Stimulated activated CD8-positive, alpha-beta memory T cell treated with anti-CD3 and anti-CD28 coated beads, Interleukin-15, amount 100 ng/mL, for 48 hours (primary cell): ENCODE measurements at places on chromosomes 6 and 20.

DNA sequence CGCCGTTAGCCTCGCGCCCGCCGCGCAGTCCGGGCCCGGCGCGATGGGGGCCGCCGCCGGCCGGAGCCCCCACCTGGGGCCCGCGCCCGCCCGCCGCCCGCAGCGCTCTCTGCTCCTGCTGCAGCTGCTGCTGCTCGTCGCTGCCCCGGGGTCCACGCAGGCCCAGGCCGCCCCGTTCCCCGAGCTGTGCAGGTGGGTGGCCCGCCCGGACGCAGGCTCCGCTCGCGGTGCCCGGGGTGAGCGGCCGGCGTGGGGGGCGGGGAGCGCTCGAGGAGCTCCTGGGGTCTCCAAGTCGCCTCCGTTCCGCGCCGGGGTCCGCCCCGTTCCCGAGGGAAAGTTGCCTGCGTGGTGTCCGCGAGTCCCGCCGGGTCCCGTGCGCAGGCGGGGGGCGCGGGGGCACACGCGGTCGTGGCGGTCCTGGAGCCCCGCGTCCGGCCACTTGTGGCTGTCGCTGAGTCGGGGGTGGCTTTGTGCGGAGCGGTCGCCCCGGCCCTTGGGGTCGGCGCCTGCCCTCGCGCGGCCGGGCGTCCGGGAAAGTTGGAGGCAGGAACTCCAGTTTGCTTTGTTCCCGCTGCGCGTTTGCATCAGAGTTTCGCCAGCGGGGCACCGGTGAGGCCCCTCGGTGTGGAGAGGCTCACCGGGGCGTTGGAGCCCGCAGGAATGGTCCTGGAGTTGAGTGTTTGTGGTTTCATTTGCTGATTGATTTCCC lies 476 bp downstream of the IGF2R start:
- no peak for DNase-seq

- DNase-seq = no peak
These were observed 110.2 kb downstream of the SOBP start for GRCh38 chr6:107600121-107600520.

- no peak for DNase-seq
These were observed 77.3 kb downstream of the DNAAF9 start for GRCh38 chr20:3330046-3330741.

- no peak for DNase-seq
These were observed 16.3 kb downstream of the RBM24 start for GRCh38 chr6:17297271-17298080.

DNA sequence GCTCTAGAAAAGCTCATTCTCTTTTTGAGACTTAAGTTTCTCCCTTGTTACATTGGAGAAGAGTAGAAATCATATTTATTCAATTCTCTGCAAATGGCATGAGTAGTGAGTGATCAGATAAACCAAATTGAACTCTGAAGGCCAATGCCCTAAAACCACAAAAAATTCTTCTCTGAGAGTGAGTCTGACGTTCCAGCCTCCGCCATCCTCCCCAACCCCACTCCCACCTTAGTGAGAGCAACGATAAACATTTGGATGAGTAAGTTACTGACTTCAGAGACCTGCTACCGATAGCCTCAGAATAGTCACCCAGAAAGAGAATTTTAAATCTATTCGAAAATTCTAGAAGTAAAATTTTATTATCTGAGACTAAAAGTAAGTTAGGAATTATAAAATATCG lies 94.6 kb downstream of the TFAP2A start:
- DNase-seq = no peak

DNA sequence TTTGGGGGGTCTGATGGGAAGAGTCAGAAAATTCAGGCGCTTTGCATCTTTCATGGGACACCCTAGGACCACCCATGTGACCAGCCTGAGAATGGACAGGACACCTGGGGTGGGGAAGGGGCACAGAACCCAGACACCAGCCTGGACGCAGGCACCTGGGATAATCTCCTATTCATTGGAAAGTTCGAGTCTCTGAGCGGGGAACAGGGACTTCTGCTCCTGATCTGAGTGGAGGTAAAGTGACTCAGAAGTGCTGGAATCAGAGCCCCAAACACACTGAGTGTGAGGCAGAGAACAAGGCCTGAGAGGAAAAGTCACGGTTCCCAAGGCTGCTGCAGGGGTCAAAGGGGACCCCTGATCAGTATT lies 1.4 kb downstream of the HLA-B start:
- no peak for DNase-seq

- DNase-seq = no peak
These were observed 66.5 kb downstream of the EPM2A start for GRCh38 chr6:145668844-145669243.

- no peak for DNase-seq
These were observed 599.2 kb downstream of the COL12A1 start for GRCh38 chr6:74606582-74607071.

- no peak for DNase-seq
These were observed 9.3 kb downstream of the IP6K3 start for GRCh38 chr6:33737267-33738026.

GRCh38 chr20:4076671-4077070 lies 61.3 kb upstream of the RNF24 start:
- no peak for DNase-seq

GRCh38 chr6:87728706-87729105 lies 26.7 kb upstream of the AKIRIN2 start:
- DNase-seq = no peak

GRCh38 chr20:38863024-38863851 lies 57.7 kb downstream of the PPP1R16B start:
- DNase-seq = peak; percentile 56

GRCh38 chr20:41654292-41654691 lies 36.1 kb upstream of the CHD6 start:
- DNase-seq = no peak

DNA sequence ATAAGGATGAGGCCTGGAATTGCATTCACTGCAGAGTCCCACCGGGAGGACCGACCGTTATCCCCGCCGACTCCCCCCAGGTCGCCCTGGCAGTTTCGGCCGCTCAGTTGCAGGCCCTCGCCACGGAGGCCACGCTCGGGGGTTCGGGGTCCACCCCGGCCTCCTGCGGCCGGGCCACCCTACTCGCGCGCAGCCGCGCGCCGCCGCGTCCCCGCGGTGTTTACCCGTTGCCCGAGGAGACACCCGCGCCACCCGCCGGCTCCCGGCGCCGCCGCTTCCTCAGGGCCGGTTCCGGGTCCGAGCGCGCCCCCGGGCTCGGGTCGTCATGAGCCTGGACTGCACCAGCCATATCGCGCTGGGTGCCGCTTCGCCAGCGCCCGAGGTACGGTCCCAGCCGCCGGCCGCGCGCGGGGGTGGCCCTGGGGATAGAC lies at the start of gene CCDC170:
Gene CCDC170 (plus strand): TSS at position 214 of the 431 bp plus-strand sequence. CDS start 112 bp downstream, at position 326.
- DNase-seq = peak; percentile 2

GRCh38 chr6:84554706-84555105 lies 209.7 kb downstream of the TBX18 start:
- no peak for DNase-seq

GRCh38 chr6:137150072-137150471 lies 23.4 kb downstream of the IL22RA2 start:
- no peak for DNase-seq

DNA sequence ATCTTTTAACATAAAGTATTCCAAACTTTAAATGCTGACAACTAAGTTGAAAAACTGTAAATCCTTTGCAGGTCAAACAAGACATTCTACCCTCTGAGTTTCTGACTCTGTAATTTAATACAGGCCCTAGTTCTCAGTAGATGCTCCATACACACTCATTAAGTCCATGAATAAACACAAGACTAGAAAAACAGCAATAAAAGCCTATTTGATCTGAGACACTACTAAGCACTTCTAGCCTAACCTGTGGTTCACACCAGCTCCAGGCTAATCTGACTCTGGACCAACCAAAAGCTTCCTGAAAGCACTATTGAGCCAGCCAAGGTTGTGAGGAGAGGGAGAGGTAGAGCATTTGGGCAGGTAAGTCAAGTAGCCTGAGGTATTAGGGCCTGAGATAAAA lies 103.9 kb downstream of the EPM2A start:
- no peak for DNase-seq

DNA sequence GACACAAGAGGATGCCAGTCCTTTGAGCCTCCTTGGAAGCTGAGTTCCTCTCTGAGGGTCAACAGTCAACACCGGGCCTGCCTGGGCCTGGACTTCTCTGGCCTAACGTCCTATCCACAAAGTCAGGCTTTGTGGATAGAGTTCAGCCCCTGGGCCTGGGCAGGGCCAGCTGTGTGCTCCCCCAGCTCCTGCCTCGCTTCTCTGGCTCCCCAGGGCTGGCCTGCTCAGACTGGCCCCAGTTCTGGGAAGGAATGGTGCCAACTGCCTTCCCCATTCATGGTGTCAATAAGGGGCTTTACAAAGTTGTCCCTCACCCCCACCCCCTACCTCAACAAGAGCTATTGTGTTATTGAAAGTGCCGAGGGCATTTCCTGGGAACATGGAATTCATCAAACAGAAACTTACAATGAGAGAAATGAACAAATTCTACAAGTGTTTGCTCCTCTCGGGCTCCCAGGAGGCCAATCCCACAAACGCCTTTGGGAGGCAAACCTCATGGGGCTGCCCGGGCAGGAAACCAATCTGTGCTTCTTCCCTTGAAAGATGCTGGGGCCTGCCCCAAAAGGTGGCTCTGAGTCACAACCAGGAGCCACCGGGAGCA lies 26.5 kb upstream of the PPP1R14C start:
- no peak for DNase-seq

DNA sequence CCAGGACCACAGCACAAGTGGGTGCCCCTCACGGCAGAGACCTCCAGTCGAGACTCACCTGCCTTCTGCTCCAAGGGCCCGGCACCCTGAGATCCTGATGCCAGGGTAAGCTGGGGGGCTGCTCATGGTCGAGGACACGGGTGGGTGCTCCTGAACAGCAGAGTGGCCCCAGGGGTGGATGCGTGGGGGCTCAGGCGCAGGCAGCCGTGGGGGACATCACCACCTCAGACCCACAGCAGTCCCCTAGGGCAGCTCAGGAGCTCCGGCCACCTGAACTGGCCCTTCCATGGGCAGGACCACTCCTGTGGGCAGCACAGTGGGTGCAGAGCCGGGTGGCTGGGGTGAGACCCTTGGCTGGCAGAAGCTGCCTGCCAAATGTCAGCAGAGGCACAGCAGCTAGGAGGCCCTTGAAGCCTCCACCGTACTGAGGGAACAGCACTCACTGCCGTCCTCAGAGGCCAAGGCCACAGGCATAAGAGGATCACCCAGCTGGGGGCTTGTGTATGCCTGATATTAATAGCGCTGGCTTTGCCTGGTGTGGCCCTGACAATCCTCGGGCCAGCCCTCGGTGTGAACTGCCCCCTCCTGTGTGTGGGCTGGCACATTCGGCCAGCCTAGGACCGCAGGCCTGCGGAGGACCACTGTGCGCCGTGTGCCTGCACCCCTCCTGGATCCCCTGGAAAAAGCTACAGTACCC lies 5.4 kb downstream of the UCKL1 start:
- no peak for DNase-seq

GRCh38 chr20:16672299-16672698 lies 57.5 kb upstream of the SNRPB2 start:
- no peak for DNase-seq

GRCh38 chr20:59525500-59526241 lies 78.7 kb upstream of the PHACTR3 start:
- DNase-seq = no peak

DNA sequence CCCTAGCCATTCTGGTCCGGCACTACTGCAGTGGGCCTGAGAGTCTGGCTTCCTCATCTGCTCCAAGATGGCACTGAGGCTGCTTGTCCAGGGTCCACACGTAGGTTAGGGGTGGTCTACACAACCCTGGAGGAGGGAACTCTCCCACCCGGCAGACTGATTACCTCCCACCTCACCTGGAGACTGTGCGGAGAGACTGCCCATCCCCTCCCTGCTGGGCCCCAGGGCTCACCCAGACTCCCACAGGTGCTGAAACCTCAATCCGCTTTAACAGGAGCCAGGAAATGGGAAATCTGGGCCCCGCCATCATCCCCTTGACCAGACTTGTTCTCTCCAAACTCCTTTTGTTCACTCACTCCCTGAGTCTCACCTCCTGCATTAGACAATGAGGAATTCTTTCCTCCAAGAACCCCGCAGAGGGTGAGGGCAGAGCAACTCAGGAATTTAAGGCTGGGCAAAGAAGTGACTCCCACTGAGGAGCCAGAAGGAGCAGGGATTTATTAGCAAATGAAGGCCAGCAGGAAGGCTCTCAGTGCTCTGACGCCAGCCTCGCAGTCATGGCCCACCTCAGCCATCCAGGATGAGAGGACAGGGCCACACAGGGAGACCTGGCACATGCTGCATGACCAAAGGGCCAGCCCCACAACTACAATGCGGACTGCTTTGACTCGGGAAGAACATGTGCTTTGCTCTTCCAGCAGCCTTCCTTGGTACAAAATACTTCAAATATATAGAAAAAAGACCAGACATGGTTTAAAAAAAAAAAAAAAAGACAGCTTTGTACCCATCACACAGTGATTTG lies 53.0 kb downstream of the CDK5RAP1 start:
- no peak for DNase-seq

DNA sequence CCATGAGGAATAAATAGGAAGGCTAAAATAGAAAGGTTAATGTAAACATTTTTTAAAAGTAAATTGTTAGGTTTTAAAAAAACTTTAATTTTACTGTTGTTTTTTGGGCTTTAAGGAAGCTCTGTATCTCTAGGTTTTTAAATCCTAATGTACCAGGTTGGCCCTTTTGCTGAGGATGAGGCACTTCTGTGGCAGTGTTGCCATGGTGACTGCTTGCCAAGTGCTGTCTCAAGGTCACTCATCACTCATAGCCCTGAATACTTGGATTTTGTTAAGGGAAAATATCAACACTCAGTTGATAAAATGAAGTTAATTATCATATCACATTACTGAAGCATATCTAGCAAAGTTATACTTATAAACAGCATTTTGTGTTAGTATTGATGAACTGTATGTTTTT lies 50.2 kb downstream of the NCOA3 start:
- DNase-seq = no peak

DNA sequence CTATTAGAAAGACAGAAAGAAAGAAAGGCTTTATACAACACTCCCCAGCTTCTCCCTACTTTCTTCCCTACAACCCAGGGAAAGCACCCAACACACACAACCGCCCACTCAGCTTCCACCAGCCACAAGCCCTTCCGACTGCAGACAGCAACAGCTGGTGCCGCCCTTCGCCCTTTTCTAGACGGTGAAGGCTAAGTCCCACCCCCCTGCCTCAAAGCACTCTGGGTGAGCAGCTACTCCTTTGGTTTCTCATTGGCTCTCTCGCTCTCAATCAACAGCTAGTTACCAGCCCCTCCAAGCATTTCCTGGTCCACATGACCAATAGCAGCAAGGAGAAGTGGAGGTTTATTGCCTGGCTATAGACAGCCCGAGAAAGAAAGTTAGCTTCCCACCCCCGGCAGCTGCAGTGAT lies 230.1 kb upstream of the MOCS1 start:
- no peak for DNase-seq

- DNase-seq = no peak
These were observed 23.6 kb downstream of the STXBP5 start for GRCh38 chr6:147227770-147228320.

DNA sequence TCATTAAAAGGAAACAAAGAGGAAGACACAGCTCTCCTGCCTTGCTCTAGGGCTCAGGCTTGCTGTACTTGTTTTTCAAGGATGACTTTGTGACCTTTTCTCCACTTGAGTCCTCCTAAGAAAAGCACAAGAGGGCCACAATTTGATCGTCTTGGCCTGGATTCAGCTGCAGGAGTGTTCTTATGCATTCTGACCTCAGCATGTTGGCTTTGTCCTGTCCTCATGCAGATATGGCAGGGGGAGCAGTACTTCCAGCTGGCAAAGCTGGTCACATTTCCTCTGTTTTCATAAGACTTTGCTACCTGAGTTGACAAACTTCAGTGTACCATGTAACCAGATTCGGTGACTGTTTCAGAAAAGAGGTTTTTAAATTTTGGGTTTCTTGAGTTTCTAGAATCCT lies 30.8 kb downstream of the KDM1B start:
- no peak for DNase-seq
